ENCODE measurements at places on chromosomes 1 and 21.

GRCh38 chr21:45542667-45543370 is 579 bp upstream of the SLC19A1 start:
- peak; percentile 16 for DNase-seq

- DNase-seq, result peak; percentile 38
Observed at GRCh38 chr1:222772996-222773379, 36.0 kb downstream of the FAM177B start.

DNA sequence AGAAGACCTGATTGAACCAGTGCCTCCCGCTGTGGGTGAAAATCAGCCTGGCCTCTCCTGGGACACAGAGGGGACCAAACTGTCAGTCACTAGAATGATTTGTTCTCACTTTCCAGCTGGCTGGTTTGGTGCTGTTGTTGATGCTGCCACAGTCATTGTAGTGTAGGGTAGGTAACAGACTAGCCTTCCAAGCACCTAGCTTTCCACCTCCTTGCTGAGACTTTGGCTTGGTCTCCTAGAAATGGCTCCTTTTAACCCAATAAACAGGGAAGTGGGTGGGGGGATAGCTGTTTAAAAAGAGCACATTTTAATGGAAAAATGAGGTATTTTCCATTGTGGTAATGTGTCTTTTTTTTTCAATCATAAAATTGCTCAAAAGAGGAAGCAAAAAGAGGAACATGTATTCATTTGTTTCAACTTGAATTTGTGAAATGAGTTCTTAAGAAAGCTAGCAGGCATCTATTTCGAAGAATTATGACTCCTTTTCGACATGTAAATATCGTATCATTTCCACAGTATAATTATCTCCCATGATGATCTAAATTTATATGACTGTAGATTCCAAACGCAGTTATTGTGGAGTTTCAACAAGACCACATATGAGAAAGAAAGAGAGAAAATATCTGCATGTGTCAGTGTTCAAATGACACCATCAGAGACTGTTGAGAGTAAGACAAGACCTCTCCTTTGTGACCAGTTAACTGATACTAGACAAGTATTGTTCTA is 190.1 kb downstream of the HLX start:
- no peak for DNase-seq

DNA sequence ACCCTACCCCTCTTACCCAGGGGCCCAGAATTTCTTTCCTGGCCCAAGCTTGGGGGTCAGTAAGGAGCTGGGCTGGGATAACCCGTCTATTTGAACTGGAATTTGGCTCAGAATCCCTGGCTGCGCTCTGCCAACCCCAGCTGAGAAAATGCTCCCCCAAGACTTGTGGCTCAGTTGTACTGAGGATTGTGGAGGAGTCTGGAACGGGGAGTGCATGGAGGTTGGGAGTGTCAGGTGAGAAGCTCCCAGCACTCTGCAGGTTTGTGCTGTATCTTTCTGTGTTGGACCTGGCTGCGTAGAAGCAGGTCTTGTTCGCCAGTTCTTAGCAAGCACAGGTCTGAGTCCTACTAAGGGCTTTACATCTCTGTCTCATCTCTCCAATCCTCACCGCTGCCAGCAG is 1.6 kb downstream of the TCEA3 start:
- no peak for DNase-seq

DNA sequence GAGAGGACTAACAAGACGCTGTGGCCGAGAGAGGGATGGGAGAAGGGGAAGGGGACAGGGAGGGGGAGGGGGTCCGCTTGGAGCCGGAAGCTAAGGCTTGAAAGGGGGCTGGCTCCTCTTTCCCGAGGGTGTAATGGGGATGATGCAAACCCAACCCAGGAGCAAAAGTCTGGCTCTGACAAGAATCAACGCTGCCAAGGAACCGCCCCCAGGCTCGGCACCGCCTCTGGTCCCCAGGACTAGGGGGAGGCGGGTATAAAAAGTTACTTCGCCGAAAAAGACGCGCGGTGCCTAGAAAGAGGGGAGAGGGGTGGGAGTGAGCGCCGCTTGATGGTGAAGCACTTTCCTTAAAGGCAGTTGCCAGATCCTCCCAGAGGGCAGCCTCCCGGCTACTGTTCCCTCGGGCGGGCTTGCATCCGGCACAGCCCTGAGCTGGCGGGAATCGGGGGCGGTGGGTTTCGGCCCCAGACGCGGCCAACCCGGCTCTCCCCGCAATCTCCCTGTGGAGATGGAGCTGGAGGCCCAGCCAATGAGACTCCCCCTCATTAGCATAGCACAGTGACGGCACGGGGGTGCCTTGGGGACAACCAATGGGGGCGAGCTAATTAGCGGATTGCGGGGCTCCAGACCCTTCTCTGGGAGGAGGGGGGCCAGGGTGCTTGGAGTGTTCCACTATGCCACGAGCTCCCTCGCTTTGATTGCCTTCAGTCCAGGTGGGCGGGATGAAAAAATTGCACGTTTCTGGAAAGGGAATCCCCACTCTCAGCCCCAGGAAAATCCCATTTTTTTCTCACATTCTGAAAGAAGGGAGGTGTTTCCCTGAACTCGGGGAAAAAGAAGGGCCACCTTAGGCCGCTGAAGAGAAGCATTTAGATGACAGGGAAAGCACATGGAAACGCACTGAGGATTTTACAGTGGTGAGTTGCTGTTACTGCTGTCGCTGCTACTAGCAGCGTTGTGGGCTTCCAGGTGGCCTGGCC is at the start of gene KCNT2:
KCNT2 (minus strand) TSS at position 51 of the 980 bp plus-strand sequence. CDS start 131 bp downstream, outside the sequence.
- DNase-seq, result no peak

DNA sequence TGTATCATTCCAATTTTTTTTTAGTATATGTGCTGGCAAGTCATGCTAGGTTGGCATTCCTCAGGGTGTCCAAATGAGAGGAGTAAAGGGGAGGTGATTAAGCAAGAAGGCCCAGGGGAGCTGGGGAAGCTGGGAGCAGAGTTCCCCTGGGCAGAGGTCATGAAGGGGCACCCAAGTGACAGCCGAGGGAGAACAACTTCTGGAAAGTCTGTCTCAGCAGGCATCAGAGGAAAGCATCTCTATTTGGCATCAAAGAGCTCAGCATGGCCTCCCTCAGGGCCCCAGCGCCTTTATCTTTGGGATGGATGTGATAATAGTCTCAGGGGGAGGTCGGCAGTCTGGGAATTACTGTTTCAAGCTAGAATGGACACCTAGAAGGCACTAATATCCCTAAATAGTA is 5.0 kb upstream of the ENO1 start:
- no peak for DNase-seq

Data from activated CD4-positive, alpha-beta memory T cell treated with anti-CD3 and anti-CD28 coated beads, Interleukin-2, amount 10 ng/mL, durations not matched to agents 7 days and 5 days (primary cell).